ENCODE measurements at places on chromosomes 2 and 18.
A peak's percentile ranks its signal among the peaks of the same experiment; 100 is the strongest.

DNA sequence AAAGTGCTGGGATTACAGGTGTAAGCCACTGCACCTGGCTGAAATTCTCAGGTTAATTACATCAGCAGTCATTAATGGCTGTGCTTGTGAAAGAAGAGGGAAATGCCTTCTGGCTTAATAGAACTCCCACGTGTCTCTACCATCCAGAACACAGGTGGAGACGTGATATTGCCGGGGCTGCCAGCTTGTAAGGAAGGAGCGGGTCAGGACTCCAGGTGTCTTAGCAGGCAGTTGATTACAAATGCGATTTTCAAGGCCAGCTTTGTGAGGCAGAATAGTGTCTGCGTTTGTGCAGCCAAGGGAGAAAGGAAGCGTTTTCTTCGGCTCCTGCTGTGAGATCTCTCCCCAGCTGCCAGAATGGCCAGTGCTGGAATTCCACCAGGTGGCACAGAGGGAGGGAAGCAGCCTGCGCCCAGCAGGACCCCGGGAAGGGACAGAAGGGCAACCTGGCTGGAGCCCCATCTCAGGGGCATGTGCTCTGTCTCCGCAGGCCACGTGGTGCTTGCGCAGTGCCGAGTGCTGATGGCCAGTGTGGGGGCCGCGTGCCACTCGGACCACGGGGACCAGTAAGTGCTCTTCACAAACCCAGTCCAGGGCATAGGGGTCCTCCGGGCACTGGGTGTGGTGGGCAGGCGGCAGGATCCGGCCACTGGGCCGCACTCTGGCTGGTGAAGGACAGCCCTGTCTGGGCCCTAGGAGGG lies 3.7 kb upstream of the ESPNL start:
- DNase-seq: no peak

- DNase-seq: peak; percentile 84
Observed at GRCh38 chr2:100959225-100959880, 42.7 kb upstream of the RPL31 start.

DNA sequence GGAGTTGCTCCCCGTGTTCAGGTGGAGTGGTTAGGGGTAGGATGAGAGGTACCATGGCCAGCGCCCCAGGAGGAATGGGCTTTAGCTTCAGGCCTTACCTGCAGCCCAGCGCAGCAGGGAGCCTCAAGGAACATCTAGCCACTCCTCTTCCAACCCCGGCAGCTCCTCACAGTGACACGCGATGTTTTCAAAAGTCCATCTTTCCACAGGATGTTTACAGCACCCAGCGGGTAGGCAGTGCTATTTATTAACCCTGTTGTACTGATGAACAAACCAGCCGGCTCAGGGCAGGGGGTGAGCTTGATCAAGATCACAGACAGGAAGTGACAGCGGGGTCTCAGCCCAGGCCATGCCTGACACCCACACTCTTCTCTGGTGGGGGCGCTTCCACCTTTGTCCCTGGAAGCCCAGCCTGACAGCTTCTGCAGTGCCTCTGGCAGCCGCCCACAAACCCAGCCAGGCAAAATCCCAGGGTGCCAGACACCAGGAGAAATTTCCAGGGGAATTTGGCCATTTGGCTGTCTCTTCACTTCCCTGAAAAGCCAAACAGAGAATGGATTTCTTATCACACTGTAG lies 18.4 kb upstream of the PRLH start:
- DNase-seq: no peak

GRCh38 chr2:162710287-162710890 lies 128.2 kb downstream of the KCNH7 start:
- no peak for DNase-seq

GRCh38 chr2:221975151-221975550 lies 323.6 kb downstream of the PAX3 start:
- DNase-seq: no peak

DNA sequence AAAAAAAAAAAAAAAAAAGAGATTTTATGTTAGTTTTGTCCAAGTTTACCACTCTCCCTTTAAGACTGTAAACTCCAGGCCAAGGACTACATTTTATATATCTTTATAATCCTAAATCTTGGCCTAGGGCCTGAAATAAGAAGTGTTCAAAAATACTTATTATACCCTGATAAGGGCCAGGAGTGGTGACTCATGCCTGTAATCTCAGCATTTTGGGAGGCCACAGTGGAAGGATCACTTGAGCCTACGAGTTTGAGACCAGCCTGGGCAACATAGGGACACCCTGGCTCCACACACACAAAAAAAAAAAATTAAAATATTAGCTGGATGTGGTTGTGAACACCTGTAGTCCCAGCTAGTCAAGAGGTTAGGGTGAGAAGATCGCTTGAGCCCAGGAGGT lies 12.7 kb downstream of the TRIP12 start:
- DNase-seq: peak; percentile 19

DNA sequence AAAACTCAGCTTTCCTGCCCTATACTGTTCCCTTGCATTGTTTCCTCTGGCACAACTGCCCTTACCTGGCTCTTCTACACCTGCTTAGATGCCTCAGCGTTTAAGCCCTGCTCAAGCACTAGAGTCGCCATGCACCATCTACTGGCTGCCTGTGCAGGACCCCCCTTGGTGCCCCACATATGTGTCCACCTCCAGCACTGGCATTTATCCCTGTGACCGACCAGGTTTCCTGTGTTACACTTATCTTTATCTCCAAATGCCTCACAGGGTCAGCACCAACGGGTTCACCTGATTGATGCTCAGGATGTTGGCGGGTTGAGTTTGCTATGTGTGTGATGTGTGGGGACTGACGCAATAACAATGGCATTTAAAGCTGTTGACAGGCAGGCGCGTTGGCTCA lies 177.5 kb downstream of the TMEM18 start:
- no peak for DNase-seq

DNA sequence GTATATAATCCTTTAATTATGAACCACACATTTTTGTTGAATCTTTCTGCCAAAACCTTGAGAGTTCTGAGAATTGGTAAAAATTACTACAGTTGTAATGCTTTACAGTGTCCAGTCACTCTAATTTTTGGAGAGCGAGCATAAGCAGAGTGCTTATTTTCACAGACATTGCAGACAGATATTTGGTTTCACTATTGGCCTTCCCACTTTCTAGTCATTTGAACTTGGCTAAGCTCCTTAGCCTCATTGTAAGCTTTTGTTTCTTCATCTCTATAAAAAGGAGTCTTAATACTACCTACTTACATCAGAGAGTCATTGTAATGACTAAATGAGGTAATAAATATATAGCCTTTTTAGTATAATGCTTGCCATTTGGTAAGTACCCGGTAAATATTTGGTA lies 80.4 kb downstream of the LCLAT1 start:
- DNase-seq: no peak
